Bone marrow (tissue), 2 donors: ENCODE measurements at places on chromosomes 6 and 20.

- no peak for DNase-seq
Measured at GRCh38 chr6:119444642-119445557, 95.3 kb upstream of the MAN1A1 start.

DNA sequence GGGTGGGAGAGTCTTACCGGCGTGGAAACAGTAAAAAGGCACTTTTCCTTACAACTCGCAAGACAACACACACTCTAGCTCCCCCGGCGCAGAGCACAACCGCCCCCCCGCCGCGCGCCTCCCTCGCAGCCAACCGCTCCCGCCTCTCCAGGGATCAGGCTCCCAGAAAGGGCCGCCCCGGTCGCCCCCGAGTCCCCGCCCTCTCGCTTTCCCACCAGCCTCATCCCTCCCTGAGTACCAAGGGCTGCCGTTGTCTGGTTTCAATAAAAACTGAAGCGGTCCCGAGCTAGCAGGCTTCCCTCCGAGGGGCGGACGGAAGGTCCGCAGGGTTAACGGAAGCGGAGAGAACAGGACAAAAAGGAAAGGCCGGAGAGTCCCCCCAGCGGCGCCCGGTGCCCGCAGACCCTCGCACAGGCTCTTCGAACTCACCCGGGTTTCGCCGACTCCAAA lies 804 bp downstream of the ELOVL5 start:
- DNase-seq: peak; percentile 46

DNA sequence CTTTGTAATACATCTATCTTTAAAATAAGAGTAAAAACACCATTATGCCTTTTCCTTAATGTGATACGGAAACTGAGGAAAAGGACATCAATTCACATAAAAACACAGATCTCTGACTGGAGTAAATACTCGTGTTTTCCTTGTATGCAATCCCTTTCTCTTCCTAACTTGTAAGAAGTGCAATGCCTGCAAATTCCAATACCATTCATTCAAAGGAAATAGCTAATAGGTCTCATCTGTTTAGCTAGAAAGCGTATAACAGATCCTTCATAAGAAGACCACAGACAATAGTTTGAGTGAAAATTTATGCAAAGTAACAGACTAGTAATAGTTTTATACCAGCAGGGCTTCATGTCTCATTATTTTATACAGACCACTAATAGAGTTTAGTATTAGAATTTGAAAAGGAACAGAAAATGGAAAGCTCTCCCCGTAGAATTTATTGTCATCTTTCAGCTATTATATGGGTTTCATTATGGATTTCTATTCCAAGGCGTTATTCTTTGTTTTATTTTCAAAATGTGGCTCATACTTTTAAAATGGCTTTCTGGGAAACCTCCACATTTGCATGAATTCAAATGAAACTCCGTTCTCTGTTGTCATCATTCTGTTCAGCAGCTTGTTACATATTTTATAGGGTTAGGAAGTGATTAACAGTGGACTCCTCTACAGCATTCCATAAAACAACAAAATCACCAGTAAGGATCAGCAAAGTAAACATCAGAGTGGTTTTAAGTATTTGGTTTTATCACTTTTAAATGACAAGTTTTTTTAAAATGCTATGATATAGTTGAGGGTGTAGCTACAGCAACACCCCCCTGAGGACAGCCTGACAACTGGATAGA lies 186.7 kb downstream of the BTBD9 start:
- DNase-seq: no peak

- no peak for DNase-seq
Measured at GRCh38 chr6:13769655-13770053, 44.7 kb downstream of the MCUR1 start.

DNA sequence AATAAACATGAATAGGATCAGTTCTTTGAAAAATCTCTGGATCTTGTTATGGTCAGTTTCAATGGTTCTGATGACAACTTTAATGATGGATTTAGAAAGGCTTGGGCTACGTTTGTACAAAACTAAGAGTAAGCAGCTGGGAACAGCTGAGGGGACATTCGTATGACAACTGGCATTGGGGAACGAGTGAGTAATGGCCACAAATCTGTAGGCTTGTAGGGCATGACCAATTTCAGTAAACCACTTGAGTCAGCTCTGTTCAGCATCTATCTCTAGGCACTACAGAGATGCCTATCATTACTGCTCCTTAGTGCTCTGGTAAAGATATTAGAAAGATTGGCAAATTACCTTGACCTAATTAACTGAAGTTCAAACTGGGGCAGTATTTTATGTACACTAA lies 1375.6 kb downstream of the EPHA7 start:
- DNase-seq: no peak

- DNase-seq: no peak
Measured at GRCh38 chr6:128346569-128346968, 173.8 kb downstream of the PTPRK start.

DNA sequence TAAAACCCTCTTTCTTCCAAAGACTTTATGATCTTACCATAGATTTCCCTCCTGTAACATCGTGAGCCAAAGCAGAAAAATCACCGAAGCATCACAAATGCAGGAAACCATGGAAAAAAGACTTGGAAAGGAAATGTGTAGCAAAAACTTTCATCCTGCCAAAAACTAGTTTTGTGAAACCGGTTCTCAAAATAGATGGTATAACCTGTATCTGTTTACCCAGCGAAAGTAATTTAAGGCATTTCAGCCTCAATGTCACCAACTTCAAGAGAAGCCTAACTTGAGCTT lies 213.9 kb downstream of the ZNF217 start:
- no peak for DNase-seq

DNA sequence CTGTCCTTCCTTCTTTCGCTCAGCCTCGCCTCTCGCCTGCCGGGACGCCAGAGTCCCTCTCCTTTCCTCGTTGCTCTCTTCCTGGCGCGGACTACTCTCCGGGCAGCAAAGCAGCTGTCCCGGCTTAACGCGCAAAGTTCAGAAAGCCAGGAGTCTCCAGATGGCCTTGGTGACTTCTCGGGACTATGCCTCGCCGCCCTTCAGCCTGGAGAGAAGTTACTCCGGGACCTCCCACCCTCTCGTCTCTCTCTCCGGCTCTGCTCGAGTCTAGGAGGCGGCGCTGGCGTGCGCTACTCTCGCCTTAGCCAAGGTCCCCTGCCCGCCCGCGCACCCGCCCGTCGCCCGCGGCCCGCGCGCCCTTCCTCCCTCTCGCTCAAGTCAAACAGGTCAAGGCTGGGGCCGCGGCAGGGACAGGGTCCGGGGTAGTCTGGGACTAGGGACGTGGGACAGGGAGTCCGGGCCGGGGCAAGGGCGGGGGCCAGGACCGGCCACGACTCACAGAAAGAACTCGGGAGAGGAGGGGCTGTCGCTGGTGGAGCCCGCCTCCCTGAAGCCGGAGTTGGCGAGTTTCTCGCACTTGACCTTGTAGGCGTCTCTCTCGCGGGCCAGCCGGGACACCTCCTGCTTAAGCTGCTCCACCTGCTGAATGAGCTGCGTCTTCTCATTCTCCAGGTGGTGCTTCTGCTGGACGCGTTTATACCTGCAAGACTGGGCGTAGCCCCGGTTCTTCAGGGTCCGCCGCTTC lies 1.5 kb downstream of the MAFB start:
- peak; percentile 33 for DNase-seq

DNA sequence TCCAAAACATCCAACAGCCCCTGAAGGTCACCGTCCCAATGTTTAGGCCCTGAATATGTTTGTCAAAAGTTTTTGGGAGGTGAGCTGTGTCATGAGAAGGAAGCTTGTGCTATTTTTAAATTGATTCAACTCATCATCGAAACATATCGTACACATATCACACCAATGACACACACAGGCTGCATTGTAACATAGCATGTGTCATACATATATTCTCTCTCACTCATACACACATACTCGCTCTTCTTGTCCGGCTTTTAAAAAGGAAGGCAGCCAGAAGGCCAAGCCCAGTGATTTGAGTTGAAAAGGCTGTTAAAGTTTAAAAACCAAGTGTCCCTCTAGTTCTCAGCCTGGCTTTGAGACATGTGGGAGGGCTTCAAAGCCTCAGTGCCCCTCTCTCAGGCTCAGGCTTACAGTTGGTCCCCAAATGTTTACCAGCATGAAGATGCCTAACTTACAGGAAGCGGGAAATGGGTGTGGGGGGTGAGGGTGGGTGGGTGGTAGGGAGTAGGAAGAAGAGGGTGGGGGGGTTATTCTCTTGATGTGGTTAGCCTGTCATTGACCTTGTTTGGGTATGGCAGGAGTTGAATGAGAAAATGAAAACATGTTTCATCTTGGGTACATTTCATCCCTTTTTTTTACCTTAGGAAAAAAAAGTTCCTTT lies 3.3 kb upstream of the PRDM1 start:
- DNase-seq: no peak

GRCh38 chr20:13297147-13297899 lies 76.2 kb downstream of the ISM1 start:
- DNase-seq: no peak

GRCh38 chr6:5059036-5059896 lies 25.9 kb upstream of the PPP1R3G start:
- DNase-seq: no peak
